ENCODE measurements at places on chromosomes 1 and 21. TPM values are rescaled to one million over a fixed set of nuclear protein-coding genes. Genes with fewer than 3 reads are reported as not detected.
A peak's percentile ranks its signal among the peaks of the same experiment; 100 is the strongest.

DNA sequence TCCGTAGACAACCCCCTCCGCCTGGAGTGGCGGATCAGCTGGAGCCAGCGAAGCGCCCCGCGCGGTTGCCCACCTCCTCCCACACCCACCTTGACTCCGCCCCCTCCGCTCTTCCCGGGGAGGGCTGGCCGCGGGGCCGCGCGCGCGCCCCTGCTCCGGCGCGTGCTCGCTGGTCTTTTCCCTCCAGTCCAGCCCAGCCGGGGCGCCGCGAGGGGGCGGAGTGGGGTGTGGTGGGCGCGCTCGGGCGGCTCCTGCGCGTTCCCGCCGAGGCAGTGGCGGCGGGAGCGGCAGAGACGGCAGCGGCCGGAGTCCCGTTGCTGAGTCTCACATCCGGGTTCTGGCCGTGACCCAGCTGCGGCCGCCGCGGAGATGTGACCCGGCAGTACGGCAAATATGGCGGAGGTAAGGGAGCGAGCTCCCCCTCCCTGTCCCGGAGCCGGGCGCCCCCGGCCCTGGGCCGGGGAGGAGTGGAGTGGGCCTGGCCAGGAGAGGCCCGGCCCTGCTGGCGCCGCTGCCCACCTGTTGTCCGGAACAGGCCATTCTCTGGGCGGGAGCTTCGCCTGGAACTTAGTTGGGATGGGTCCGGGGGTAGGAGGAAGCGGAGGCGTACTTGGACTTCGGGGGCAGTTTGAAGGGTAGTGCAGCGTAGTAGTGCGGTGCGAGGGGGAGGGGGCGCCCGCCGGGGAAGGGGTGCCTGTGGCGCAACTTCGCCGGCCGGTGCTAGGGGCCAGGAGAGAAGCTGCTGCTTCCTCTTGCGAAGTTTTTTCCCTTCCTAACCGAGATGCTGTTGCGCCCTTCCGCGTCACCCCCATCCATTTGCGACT, 5.4 kb downstream of the MIER1 start:
- DNase-seq = peak; percentile 92

KCNH1 gene
- total RNA-seq = not detected

GRCh38 chr1:56788102-56788501, 31.1 kb downstream of the FYB2 start:
- no peak for DNase-seq

CELA2A gene
- not detected for total RNA-seq

CFAP74 gene
- not detected for total RNA-seq

- no peak for DNase-seq
Measured at GRCh38 chr1:168498159-168498631, 45.6 kb downstream of the XCL2 start.

DNA sequence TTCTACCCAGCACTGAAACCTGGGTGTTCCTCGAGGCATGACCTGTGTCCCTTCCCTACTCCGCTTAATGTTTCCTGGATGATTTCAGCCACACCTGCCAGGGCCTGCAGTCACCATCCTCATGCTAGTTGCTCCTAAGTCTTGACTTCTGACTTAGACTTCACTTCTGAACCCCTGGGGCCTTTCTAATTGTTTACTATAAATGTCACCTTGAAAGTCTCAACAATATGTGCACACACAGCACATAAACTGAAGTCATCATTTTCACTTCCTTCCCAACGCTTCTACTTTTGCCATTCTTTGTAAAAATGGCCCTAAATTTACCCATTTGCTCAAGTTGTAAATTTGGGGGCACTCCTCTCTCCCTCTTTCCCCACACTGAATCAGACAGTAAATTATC, 141.1 kb downstream of the DYRK1A start:
- DNase-seq = no peak

DNA sequence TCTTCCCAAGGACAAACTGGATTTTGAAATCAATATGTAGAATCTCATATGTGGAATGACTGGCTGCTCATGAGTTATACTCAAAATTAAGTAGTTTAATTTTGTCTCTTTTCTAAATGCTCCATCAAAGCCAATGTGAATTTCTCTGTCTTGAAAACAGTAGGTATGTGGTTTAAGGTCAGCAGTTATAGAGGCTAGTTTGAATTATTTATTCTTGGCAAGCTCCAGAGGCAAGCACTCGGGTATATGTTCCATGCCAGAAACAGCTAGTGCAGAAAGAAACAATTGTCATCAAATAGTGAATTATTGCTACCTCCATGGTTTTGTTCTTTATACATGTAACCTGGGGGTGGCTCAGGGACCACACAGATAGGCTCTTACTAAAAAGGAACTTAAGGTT, 63.5 kb downstream of the LRIG2 start:
- DNase-seq = no peak

- no peak for DNase-seq
Measured at GRCh38 chr1:55868026-55868425, 652.9 kb upstream of the USP24 start.

- no peak for DNase-seq
Measured at GRCh38 chr1:163346326-163346870, 24.6 kb downstream of the NUF2 start.

DNA sequence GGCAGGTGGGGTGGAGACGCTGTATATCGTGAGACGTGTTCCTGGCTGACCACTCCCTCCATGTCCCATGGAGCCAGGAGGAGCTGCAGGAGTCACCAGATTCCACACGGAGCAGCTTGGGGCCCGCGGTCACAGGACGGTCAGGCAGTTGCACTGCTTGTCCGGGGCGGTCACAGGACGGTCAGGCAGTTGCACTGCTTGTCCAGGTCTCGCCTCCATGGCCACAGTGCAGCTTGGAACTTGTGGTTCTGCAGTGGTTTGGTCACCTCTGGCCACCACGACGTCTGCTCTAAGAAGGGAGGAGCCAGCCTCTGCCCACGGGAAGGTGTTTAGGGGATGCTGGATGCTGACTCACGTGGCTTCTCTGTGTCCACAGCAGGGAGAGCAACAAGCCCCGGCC, 33.0 kb downstream of the SLX9 start:
- DNase-seq = no peak

CFHR1 gene
- total RNA-seq = not detected

DNA sequence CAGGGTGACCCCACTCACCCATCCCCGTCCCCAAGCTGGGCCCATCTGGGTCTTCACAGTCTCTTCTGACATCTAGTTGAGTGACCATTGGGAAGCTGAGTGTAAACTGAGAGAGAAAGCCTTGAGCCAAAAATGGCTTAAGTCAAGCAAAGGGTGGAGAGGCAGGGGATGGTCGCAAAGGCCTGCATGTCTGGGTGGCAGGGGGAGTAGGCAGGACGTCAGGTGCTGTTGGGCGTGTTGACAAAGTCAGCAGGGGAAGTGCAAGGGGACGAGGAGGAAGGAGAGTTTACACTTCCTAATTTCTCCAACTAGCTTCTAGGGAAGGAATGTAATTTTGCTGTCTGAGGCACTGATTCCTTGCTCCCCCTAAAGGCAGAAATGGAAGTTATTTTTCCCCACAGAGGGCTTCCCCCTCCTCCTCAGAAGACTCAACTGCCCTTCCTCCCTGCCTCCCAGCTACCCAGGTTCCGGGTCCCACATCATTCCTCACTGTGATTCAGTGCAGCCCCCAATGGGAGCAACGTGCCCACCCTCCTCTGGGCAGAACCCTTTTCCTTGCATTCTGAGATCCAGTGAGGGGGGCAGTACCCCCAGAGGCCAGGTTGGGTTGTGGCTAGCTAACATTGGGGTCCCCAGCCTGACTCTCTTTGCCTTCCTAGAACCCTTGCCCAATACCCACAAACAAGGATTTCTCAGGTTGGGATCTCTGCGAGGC, 1.2 kb upstream of the ADORA1 start:
- no peak for DNase-seq

ZNF496 gene
- total RNA-seq = 9.9 TPM

GRCh38 chr1:44777969-44778635, 2.8 kb downstream of the RPS8 start:
- DNase-seq = no peak

- no peak for DNase-seq
Measured at GRCh38 chr1:58251430-58252073, 295.0 kb downstream of the OMA1 start.

DNA sequence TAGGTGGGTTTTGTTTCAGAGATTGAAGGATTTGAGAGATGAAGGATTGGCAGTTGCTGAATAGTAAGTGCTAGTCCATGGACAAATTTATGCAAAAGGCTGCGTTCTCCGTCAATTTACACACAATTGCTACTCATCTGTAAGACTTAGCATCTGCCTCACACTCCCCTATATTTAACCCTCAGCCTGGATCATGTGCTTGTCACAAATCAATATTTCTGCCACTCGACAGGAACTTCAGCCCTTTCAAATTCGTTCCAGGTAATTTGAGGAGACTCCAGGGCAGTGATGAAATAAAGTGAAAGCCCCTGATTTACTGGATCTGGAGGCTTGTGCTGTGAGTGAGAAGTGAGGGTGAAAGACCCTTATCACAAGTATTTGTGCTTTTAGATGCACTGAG, 105.6 kb upstream of the UBE2U start:
- DNase-seq = no peak

FMO5 gene
- total RNA-seq = 1.3 TPM

DNA sequence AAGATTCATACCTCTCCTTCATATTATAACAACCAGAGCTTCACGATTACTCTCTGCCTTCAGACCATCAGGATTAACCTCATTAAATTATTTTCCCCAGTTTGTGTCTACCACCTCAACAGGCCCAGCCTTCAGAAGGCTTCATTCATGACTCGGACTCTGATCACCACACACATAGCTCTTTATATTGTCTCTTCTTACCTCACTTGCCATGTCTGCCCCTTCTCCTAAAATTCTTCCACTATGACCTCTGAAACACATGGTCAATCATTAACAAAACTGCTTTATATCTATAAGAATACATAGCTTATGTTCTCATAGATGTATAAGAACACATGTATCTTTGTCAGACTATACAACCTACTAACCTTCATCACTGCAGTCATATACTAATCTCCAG, 79.8 kb downstream of the USP1 start:
- DNase-seq = no peak

DNA sequence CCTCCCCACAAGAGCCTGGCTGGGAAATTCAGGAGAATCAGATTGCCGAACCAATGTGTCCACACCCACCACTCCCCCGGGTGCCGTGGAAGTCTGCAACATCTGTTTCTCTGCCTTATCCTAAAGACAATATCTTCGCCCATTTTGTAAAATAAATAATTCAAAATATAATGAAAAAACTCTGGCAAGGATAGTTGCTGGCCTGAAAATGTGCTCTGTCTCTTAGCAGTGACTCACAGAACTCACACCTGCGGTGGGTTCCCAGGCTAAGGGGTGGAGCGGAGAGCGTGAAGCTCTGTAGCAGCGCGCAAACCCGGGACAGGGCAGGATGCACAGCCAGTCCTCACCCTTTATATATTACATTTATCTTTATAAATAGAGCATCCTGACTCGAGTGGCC, 99.9 kb downstream of the COLGALT2 start:
- no peak for DNase-seq

- no peak for DNase-seq
Measured at GRCh38 chr1:47627471-47628370, 189.9 kb downstream of the FOXD2 start.

SF3B4 gene
- 43.0 TPM for total RNA-seq

GRCh38 chr1:113929750-113930498, 800 bp downstream of the HIPK1 start:
- DNase-seq = peak; percentile 69

DNA sequence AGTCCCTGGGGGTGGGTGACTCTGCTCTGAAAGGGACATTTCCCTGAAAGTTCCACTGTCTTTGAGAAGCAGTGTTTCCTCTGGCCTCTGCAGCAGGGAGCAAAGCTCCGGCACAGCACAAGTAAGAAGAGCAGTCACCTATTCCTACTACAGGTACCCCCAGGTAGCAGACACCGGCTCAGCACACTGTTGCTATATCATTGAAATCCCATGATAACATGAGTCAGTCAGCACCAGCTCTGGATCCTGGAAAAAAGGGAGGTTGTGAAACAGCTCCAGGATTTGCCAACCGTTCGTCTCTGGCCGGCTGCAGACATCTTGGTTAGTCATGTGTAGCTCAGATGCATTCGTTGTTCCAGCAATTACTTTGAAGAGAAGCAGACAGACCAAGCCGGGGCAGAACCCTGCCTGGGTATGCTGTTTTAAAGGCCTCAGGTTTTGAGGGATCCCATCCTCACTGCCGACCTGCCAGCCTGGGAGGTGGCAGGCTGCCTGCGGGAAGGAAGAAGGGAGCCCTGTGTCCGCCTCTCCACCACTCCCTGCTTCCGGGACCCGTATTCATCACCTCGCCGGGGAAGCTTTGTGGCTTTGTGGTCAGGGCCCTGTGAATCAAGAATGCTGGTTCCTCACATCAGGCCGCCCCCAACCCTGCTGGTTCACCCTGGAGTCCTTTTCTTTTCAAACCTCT, 139.2 kb downstream of the CLIC6 start:
- DNase-seq = no peak

- DNase-seq = no peak
Measured at GRCh38 chr1:19209439-19209989, 552 bp downstream of the UBR4 start.

DNAJC28 gene
- total RNA-seq = 0.89 TPM

PROK1 gene
- total RNA-seq = not detected

- peak; percentile 76 for DNase-seq
Measured at GRCh38 chr1:10510520-10511493, 36.1 kb downstream of the PEX14 start.

- no peak for DNase-seq
Measured at GRCh38 chr1:36080236-36080635, 3.7 kb upstream of the TEKT2 start.

DNA sequence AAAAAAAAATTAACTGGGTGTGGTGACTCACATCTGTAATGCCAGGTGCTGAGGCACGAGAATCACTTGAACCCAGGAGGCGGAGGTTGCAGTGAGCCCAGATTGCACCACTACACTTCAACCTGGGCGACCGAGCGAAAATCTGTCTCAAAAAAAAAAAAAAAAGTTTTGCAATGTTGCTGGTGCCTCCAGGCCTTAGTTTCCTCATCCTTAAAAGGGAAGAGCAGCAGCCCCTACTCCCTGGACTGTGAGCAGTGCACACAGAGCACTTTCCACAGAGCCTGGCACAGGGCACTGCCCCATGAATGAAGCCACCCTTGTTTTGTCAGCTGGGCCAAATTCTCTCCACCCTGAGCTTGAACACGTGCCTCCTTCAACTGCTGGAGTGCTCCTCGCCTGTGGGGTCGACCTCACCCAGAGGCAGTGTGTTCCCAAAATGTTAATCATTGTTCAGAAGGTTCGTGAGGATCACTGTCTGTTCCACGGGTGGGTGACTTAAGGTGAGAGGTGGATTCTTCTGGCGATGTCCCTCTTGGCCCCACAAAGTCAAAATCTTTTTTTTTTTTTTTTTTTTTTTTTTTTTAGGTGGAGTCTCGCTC, 152.1 kb upstream of the TMEM51 start:
- DNase-seq = no peak

- DNase-seq = no peak
Measured at GRCh38 chr1:183368213-183369108, 49.7 kb downstream of the NMNAT2 start.

- DNase-seq = peak; percentile 45
Measured at GRCh38 chr1:156746728-156747631, 4.5 kb downstream of the HDGF start.

DNA sequence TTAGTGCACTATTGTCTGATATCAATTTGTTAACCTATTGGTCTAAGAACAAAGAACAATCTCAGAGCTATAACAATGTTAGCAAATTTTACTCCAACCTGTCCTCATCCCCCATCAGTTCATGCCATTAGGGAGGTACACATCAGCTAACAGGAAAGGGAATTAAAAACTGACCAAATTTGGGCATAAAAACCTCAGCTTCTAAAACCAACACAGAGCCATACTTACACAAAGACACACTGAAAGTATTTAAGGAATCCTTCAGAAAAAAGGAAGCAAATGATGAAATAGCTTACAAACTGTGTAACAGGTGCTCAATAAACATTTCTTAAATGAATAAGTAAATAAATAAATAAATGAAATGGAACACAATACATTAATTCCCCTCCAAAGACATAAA, 89.2 kb downstream of the TTLL7 start:
- DNase-seq = no peak

DNAJC8 gene
- 69.6 TPM for total RNA-seq

Data from naive thymus-derived CD4-positive, alpha-beta T cell (primary cell).